ENCODE measurements at places on chromosomes 6 and 20.

GRCh38 chr6:114042267-114043016 lies 71.5 kb upstream of the HDAC2 start:
- no peak for ATAC-seq

GRCh38 chr6:31580438-31580740 lies 1.8 kb downstream of the LTB start:
- ATAC-seq = no peak

DNA sequence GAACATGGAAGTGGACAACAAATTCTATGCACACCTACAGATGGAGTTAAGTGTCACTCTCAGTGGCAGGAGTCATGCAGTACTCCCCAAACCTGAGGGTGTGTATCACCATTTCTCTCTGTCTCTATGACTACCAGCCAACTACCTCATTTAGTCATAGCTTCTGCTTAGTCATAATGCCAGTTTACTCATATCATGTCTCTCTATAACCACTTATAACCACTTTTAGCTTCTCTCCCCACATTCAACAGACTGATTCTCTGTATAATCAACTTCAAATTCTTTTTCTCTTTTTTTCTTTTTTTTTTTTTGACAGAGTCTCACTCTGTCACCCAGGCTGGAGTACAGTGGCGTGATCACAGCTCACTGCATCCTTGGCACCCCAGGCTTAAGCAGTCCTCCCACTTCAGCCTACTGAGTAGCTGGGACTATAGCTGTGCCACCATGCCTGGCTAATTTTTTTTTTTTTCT lies 13.8 kb upstream of the GTF3C6 start:
- ATAC-seq = peak; percentile 96

GRCh38 chr6:99668036-99668705 lies 61.5 kb downstream of the PRDM13 start:
- ATAC-seq = no peak

DNA sequence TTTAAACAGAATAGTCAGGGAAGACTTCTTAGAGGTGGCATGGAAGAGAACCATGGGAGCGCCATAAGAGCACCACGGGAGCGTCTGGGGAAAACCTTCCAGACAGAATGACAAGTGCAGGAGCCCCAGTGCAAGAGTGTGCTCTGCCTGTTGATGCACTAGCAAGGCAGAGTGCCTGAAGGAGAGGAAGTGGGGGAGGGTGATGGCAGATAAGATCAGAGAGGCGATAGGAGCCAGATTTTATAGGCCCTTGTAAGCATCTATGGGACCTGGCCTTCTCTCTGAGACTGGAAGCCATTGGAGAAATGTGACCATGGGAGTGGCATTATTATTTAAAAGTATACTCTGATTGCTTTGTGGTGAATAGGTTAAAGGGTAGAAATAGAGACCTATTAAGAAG lies 13.1 kb downstream of the FUCA2 start:
- no peak for ATAC-seq

DNA sequence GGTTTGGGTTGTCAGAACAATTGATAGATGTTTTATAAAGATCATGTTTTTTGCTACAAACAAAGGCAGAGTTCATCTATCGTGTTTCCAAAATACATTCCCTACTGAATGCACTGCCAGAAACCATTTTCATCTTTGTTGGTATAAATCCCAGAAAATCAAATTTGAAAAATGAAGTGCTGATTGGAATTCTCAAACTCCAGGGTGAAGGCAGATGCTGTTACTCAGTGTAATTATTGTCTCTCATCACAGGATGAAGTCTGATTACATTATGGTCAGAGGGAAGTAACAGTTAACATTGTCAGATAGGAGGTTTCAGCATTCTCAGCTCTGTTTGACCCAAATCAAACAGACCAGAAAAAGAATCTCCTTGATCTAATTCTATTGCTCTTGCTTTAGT lies 198.4 kb upstream of the KCNK16 start:
- ATAC-seq = no peak

GRCh38 chr20:38674092-38674764 lies 50.1 kb upstream of the SLC32A1 start:
- ATAC-seq = peak; percentile 92

DNA sequence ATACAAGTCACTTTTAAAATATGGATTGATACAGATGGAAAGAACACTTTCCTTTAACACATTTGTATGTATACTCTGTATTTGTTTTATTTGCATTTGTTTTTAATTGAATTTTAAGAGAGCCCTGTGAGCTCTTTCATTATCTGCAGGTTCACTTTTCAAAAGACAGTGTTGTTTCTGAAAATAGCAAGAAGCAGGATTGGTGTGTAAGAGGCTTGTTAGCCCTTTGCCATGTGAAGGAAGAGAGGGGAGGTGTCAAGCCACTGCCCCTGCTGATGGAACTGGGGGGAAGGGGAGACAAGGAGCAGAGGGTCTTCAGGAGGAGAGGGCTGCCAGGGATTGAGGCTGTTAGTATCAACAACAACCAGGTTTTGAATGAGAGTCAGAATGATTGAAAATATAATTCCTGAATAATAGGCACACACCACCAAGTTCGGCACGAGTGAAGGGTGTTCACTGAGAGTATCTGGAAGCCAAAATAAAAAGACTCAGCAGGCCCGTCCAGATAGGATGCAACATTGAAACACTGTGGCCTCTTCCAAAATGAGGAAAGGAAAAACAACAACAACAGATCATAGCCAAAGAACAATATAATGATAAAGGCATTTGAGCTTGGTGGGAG lies 12.6 kb upstream of the PBOV1 start:
- ATAC-seq = no peak

- ATAC-seq = peak; percentile 99
These were observed 13.9 kb upstream of the ATG5 start for GRCh38 chr6:106339334-106340029.
